ENCODE measurements at places on chromosomes 11 and 22. TPM values are rescaled to one million over a fixed set of nuclear protein-coding genes. Genes with fewer than 3 reads are reported as not detected.

The CSNK2A3 gene
- 1.6 TPM for polyA plus RNA-seq

The SPTY2D1 gene
- polyA plus RNA-seq = 4.8 TPM

The NXPE1 gene
- not detected for polyA plus RNA-seq

The TOB2 gene
- polyA plus RNA-seq = 23.4 TPM

The EIF3D gene
- 140 TPM for polyA plus RNA-seq

The OR5P2 gene
- polyA plus RNA-seq = not detected

The ANAPC15 gene
- polyA plus RNA-seq = 49.2 TPM

The KCTD14 gene
- polyA plus RNA-seq = 0.18 TPM

The UBQLN3 gene
- polyA plus RNA-seq = not detected

The CEP126 gene
- polyA plus RNA-seq = 0.12 TPM

The POTEH gene
- polyA plus RNA-seq = not detected

The CARNS1 gene
- 2.1 TPM for polyA plus RNA-seq

The GLYATL1B gene
- not detected for polyA plus RNA-seq

The PDGFD gene
- polyA plus RNA-seq = 1.1 TPM

The MMP13 gene
- not detected for polyA plus RNA-seq

The OR52J3 gene
- polyA plus RNA-seq = not detected

The IFITM10 gene
- 1.2 TPM for polyA plus RNA-seq

The NADSYN1 gene
- polyA plus RNA-seq = 7.8 TPM

The ALG9 gene
- polyA plus RNA-seq = 21.9 TPM

The KCNE3 gene
- 0.80 TPM for polyA plus RNA-seq

The MICALL1 gene
- polyA plus RNA-seq = 16.9 TPM

The DKK3 gene
- polyA plus RNA-seq = 2.8 TPM

The PRAME gene
- not detected for polyA plus RNA-seq

The GLB1L3 gene
- not detected for polyA plus RNA-seq

The ZNF215 gene
- polyA plus RNA-seq = 0.07 TPM

The TRIM49D2 gene
- not detected for polyA plus RNA-seq

The THRSP gene
- 7.2 TPM for polyA plus RNA-seq

The PAX6 gene
- polyA plus RNA-seq = not detected

The CARD16 gene
- 4.6 TPM for polyA plus RNA-seq

The DEPDC7 gene
- 2.2 TPM for polyA plus RNA-seq

The MS4A7 gene
- polyA plus RNA-seq = 1.5 TPM

The ST14 gene
- polyA plus RNA-seq = 0.25 TPM

The SLC35E4 gene
- polyA plus RNA-seq = 6.8 TPM

The DDIAS gene
- 6.6 TPM for polyA plus RNA-seq

The TRMT112 gene
- polyA plus RNA-seq = 190 TPM

The TIMM8B gene
- 120 TPM for polyA plus RNA-seq

The ATXN10 gene
- polyA plus RNA-seq = 57.7 TPM

Data from psoas muscle (tissue), 8 donors.